Stimulated activated CD4-positive, alpha-beta T cell treated with anti-CD3 and anti-CD28 coated beads, Interleukin-1b, Interleukin-23, amount 100 ng/mL, for 1 hour (primary cell): ENCODE measurements at places on chromosomes 16 and 17.

DNA sequence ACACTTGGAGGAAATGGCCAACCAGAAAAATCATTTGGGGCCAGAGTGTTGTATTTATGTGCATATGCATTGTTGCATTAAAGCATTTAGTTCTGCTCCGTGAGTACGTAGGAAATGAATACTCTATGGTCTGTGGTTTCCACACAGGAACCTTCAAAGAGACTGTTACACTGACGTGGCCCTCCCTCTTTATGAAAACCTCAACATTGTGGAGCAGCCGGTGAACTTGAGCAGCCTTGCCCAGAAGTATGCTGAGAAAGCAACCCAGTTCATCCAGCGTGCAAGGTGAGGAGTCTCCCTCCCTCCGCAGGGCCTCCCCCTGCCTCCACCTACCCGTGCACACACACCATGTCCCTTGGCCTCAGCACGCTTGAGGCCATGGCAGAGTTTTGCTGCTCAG, 65.2 kb downstream of the ARSG start:
- DNase-seq, result no peak

DNA sequence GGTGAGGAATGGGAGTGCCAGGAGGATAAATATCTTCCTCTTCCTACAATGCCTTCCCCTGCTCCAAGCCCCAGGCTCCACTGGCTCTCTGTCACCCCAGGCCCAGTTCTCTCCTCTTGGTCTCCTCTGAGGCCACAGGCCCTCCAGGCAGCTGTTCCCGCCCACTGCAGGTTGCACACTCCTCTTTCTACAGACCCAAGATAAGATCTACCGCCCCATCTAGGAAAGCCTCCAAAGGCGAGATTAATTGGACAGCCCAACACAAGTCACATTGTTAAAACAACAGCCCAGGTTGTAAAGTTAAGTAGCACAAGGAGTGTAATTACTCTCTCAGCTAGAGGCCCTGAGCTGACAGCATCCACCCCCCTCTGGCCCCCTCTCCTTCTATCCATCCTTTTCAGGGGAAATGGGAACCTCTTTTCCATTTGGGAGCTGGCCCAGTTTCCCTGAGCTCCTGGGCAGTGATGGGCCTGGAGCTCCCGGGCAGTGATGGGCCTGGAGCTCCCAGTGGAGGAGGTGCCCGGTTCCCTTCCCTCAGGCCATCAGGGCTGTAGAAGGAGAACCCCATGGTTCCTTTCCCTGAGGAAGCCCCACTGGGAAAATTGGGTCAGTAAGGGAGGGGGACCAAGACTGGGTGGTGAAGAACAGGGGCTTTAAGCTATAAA, 7.3 kb downstream of the DLX4 start:
- no peak for DNase-seq

GRCh38 chr16:68954911-68955635, 111.7 kb downstream of the TANGO6 start:
- no peak for DNase-seq

DNA sequence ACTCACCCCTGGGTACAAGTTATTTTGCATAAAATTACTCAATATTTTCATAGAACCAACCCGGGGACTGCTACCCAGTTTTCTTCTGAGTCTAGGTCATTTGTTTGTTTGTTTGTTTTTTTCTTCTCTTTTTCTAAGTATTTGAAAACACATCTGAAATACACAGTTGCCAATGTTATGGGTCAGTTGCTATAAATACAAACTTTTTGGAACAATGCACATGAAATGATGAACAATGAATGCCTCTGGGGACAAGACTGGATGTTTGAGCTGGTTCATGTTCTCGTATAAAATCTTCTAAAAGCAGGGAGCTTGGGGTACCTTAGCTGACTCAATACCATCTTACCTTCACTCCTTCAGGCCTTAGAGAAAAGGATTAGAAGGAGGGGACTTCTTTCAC, 30.5 kb downstream of the TMEM238L start:
- no peak for DNase-seq

DNA sequence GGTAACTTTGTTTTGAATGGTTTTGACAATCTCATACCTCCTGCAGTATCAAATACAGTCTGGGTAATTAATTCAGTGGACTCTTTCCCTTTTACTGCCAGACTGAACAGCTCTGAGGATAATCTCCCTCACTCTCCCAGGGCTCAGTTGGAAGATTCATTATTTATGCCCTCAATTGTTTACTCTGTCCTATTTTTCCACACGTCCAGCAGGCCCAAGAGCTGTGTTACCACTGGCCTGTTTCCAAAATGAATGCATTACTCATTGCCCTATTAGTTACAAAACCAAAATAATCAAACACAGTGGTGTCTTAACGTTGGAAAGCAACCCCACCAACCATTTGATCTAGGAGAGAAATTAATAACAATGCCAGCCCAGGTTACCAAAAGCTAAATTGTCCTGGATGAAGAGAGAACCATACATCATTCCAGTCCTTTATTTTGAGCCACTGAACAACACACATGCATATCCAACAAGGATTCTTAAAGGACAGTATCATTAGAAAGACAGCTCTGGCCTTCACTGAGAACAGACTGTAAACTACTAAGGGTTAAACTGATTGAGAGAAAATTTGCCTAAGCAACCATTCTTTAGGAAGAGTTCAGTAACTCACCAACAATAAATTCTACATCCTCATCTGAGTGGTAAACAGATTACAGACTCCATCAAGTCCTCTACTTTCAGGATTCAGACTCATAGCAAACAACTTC, 34.5 kb downstream of the FAM222B start:
- DNase-seq, result no peak

- DNase-seq, result no peak
These were observed 212.5 kb upstream of the CPHXL start for GRCh38 chr16:75938818-75939217.

GRCh38 chr16:88013091-88013609, 61.9 kb downstream of the BANP start:
- no peak for DNase-seq

DNA sequence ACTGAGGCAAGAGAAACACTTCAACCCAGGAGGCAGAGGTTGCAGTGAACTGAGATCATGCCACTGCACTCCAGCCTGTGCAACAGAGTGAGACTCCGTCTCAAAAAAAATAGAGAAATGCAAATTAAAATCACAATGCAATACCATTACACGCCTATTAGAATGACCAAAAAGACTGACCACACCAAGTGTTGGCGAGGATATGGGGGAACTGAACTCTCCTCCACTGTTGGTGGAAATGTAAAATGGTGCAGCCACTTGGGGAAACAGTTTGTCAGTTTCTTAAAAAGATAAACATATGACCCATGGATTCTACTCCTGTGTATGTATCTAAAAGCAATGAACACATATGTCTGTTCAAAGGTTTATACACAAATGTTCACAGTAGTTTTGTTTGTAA, 204.8 kb downstream of the MRTFB start:
- DNase-seq, result no peak

- DNase-seq, result peak; percentile 34
These were observed 55.1 kb upstream of the CCL2 start for GRCh38 chr17:34199932-34200534.

GRCh38 chr16:86303787-86304678, 206.3 kb upstream of the FOXF1 start:
- DNase-seq, result no peak

DNA sequence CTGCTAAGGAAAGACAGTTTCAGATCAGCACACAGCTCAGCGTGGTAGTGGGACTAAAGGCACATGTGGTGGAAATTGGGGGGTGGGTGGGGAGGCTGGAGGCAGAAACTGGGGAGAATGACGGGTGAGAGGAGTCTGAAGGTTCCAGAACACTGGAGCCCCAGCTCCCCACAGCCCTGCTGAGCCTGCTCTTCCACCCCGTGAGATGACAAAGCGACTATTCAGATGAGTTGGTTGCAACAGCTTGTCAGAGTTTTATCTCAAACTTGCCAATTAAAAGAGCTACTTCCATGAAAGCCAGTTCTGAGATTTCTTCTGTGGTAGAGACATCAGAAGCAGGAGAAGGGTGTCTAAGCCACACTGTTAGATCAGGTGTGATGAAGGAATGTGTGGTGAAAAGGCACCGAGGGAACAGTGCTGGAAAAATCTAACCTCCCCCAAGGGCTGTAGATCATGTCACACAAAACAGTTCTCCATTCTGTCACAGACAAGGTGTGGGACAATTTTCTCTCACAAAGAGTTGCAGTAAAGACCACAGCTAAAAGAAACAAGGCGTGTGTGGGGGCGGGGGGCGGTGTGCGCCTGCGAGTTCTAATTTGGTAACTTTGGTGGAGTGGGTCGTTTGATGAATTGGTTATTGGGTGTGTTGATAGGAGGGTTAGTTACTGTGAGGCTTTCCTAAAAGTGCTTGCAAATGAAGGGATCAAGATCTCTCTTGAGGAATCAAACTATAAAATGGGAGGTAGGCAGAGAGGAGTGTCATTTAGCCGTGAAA, 39.0 kb downstream of the CCDC182 start:
- DNase-seq, result no peak

GRCh38 chr17:35489944-35490343, 41.4 kb upstream of the SLFN13 start:
- no peak for DNase-seq

DNA sequence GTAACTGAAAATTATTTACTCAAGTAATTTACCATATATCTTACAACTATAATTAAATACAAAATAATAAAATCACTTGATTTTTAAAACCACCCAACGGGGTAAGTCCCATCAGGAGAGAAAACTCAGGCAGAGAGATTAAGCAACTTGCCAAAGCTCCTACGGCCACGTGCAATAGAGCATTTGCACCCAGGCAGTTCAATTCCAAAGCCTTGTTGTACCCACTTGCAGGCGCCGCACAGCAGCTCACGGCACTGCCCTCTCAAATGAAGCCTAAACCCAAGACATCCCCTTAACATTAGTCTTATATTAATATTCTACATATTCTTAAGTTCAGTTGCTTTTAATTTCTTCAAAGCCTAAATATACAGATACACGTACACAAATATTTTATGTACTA, 75.7 kb downstream of the SPAG9 start:
- no peak for DNase-seq

DNA sequence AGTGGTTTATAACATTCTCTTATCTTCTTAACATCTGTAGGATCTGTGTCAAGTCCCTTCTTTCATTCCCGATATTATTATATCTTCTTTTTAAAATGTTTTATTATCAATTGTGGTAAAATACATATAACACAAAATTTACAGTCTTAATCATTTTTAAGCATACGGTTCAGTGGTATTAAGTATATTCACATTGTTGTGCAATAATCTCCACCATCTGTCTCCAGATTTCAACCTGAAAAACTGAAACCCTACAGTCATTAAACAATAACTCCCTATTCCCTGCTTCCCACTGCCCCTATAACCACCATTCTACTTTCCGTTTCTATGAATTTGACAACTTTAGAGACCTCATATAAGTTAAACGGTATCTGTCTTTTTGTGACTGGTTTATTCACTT, 45.5 kb downstream of the CEP112 start:
- DNase-seq, result no peak

DNA sequence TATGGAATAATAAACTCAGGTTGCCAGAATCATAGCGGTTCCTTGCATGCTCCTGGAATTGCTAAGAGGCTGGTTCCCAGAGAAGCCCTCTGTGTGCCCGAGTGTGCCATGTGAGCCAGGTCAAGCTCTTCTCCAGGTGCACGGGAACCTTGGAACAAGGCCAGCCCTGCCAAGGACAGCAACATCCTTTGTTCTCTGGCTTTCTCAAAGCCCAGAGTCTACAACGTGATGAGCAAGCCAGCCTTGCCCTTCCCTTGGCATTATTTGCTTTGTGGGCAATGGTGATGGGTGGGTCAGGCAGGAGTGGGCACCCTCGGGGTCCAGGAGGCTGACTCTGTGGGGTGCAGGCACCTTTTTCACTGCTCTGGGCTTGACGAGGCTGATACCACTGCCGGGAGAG, 14.2 kb upstream of the SEC14L1 start:
- DNase-seq, result no peak

DNA sequence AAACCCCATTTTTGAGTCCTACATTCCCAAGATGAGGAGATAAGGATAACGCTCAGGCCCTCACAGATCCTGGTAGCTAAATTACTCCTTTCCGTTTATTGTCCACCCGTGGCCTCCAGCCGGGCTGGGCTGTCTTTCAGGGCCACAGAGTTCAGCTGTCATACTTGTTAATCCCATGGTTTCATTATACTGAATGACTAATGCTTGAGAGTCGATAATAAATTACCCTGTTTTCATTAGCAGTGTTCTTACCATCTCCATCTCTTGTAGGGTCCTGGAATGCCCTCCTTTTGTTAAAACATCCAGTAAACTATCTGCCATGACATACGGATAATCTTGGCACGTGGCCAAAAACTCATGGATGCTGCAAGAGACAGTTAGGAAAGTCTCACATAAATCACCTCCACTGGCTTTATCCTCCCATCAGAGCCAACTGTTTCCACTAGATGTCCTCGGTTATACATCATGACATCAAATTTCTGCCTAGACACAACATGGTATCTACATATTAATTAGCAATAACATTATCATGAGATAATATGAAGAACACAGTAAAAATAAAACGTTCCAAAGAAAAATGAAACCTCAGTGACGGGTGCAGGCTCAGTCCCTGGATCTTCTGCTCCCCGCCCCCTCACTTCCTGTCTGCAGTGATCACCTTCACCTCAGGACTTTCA, 45.3 kb downstream of the BRD7 start:
- DNase-seq, result no peak

DNA sequence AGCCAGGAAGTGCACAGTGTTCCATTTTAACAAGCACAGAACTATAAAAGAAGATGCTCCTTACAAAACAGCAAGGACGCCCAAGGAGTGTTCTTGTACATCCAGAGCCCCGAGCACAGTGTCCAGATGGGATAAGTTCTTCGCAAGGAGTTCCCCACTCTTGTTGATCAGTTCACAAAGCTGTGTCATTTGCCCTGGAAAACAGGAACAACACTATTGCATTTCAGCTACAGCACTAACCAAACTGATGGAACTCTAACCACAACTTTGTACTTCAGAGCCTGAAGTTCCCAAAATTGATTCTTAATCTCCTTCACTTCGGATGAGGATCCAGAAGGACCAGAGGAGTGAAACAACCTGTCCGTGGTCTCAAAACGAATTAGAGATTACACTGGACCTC, 5.1 kb downstream of the COPS3 start:
- no peak for DNase-seq

GRCh38 chr17:4898927-4899326, 409 bp upstream of the C17orf107 start:
- DNase-seq, result no peak

DNA sequence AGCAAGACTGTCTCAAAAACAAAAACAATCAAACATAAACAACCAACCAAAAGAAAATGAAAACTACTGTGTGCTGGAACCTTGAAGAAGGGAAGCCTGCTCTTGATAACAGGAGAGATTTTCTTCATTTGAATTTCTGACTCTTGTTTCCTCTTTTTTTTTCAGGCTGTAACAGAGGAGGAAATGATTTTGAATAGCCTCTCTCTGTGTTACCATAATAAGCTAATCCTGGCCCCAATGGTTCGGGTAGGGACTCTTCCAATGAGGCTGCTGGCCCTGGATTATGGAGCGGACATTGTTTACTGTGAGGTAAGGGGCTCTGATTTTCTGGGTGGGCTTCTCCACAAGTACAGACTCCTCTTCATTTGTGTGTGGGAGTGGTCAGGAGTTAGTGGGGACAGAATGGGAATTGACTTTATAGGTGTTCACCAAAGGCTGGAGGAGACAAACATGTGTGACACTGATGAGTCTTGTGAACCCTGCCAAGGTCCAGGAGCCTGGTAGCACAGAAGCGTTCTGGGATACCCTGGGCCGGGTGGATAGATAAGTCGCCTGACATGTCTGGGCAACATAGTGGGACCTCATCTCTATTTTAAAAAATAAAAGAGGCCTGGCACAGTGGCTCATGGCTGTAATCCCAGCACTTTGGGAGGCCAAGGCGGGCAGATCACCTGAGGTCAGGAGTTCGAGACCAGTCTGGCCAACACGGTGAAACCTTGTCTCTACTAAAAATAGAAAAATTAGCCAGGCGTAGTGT, 14.9 kb downstream of the DUS2 start:
- no peak for DNase-seq

- no peak for DNase-seq
These were observed at the start of gene TEX14 for GRCh38 chr17:58691701-58692238. Gene TEX14 (minus strand): TSS chr17:58692045. CDS start chr17:58652001, 40,044 bp downstream.
